Stimulated activated CD4-positive, alpha-beta T cell treated with anti-CD3 and anti-CD28 coated beads, Interleukin-2, amount 100 ng/mL, for 4 hours (primary cell): ENCODE measurements at places on chromosomes 6 and 20.

- DNase-seq: no peak
These were observed 5.5 kb downstream of the NT5DC1 start for GRCh38 chr6:116106146-116106545.

DNA sequence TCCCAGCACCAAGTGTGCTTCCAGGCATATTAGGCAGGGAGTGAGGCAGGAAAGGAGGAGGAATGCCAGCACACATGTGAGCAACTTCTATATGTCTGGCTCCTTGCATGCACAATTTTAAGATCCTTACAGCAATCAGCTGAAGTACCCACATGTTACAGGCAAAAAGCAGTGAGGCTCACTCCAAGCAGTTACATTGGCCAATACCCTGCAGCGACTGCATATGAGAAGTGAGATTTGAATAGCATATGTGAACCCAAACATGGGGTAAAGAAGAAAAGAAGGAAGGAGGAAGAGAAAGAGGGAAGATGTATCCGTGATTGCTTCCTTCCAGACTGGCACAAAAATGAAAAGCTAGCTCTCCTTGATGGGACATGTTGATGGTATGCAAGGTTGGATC lies 193.6 kb downstream of the PTPRT start:
- DNase-seq: no peak

DNA sequence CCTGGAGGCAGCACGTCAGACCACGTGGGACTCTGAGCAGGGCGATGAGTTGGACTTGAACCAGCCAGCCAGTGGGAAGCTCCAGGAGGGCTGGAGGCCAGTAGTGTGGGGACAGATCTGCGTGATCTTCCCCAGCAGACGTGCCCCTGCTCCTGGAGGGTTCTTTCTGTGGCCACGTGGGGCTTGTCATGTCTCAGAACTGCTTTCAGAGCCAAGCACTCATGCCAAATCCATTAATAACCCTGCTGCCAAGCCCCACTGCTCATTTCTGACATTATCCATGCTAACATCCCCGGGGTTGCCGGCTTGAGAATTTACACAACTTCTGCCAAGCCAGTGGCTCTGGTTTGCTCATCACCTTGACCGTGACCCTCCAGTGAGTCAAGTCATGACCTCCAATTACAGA lies 38.3 kb downstream of the SIRPA start:
- DNase-seq: no peak

- no peak for DNase-seq
These were observed at the start of gene GCNT2 for GRCh38 chr6:10521104-10521808. TSS of gene GCNT2 (plus strand) at chr6:10521351. CDS start at chr6:10528912, 7,561 bp downstream.

DNA sequence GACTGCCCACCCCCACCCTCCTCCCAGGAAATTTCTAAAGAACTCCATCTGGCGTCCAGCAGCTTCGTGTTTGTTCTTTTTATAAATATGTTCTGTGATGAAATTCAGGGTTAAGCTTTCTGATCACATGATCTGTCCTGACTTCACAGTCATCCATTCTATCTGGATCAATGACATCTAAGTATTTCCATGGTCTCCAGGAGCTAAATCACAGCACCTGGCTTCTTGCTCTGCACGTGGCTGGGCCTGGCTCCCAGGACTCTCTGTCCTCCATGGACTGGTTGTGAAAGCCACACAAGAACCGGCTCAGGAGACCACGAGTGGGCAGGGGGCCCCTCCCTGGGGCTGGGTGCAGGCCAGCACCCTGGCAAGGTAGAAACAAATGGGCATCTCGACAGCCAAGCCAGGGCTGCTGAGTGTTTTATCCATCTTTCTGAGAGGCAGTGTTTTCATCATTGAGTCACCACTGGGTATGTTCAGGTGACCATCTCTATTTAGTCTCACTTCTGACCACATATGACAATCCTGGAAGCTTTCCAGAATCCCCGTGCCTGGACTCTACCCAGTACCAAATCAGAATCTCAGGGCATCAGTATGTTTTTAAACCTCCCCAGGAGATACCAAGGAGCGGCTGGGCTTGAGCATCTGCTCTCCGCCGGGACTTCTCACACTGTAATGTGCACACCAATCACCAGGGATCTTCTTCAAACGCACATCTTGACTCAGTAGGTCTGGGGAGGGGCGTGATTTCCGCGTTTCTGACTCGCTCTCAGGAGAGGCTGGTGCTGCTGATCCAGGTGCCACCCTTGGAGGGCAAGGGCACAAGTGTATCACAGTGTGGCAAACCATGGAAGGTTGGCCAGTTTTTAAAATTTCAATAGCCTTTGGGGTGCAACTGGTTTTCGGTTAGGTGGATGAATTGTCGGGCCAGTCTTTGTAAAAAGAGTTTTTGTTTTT lies 31.6 kb upstream of the PXDC1 start:
- DNase-seq: no peak

GRCh38 chr20:58254890-58255289 lies 26.4 kb upstream of the ANKRD60 start:
- DNase-seq: no peak

GRCh38 chr6:19896693-19897010 lies 59.5 kb downstream of the ID4 start:
- DNase-seq: no peak

DNA sequence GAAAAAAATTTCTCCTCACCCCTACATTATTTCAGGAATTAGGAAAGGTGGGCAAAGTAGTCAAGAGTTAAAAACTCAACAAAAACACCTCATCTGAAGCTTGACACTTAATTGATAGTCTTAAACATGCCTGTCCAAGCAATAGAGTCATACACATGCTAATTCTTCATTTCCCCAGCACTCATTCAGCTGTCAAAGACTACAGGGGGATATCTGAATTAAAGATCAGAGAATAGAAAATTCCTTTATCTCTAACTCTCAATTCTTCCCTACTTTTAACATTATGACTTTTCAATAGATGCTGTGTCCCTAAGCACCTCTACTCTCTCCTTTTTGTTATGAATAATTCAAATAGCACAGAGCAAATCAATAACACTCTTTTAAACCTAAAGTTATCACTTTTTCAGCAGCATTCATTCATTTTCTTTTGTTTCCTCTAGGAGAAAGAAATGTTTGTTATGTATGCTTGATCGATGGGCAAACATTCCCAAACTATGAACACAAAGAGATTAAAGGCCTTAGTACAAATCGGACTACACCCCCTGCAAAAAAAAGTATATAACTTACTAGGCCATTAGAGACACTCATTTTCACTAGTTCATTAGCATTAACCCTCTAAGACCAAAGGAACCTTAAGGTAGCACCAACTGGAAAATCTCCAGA lies 94.9 kb upstream of the SPTLC3 start:
- DNase-seq: no peak

DNA sequence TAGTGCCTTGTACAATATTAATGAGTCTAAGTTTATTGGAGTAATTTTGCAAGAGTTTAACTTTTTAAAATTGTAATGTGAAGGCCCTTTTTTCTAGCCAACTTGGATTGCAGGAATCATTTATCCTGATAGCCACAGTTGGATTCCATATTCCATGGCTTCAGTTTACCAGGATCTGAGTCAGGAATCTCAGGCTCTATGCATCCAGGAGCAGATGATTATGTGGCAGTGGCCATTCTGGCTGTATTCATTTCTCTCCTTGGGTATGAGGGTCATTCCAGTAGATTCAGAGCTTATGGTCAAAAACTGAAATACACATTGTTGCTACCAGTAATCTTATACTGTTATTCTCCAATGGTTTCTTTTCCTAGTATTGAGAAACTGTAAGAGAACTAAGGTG lies 2.9 kb downstream of the AIG1 start:
- DNase-seq: no peak

- no peak for DNase-seq
These were observed 11.7 kb downstream of the HCK start for GRCh38 chr20:32063695-32064094.

DNA sequence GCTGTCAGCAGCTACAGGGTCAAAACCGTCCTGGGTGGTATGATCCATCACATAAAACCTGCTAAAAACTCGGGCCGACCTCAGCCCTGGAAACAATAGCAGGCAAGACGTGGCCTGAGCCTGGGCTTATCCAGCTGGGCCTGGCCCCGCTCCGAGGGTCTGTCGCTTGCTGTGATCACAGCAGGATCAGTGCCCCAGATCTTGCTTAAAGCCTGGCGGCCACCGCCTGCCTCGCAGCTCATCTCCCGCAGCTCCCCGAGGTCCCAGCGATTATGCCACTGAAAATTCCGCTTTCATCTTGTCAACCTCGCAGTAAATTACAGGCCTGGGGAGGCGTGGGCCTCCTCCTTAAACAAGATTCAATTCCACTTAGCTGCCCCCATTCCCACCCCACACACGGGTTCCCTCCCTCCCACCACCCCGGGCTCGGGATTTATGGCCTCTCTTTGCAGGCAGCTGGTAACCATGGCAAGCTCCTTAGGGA lies 40.1 kb downstream of the CDH22 start:
- DNase-seq: no peak

DNA sequence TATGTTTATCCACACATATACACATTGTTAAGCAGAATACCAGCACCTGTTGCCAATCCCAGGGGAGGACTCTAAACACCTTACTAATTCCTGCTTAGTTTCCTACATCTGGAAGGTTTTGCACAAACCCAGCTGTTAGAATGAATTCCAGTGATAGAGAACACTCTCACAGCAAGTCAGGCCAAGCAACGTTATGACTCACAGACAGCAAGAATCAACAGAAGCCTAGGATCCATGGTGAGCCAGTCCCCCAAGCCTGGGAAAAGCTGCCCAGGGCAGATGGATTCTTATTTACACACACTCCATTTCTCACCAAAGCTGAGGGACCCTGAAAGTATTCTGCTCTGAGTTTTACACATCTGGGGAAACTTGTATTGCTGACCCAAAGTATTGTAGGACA lies 291.7 kb downstream of the SLC35F1 start:
- DNase-seq: no peak

DNA sequence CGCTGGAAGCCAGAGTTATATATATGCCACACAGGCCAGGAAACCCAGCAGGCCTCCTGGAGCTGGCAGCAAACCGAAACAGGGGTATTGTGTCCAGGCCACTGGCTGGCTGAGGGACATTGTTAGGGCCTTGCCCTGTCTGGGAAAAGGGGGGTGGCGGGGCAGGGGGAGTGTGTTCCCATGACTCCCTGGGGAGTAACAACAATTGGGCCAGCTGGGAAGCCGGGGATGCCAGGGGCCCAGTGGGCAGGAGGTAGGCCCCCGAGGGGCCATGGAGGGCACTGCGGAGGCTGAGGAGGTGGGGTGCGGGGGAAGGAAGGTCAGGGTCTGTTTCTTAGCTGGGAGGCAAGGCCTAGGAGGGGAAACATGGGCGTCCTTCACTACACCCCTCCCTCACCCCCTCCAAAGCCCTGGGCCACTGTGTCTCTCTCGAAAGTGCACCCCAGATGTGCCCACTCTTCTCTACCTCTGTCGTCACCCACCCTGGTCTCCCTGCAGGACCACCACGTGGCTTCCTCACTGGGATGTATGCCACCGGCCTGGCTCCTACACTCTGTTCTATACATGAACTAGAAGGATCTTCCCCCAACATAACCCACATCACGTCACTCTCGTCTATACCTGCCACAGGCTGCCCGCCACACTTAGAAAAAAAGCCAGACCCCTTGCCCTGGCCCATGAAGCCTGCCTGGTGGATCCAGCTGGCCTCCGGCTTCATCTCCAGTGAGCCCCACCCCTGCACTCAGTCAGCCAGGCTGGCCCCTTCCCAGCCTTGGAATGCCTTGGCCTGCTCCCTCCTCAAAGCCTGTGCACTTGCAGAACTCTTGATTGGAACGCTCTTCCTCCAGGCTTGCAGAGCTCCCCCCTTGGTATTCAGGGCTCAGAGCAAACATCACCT lies 7.8 kb upstream of the E2F1 start:
- no peak for DNase-seq

GRCh38 chr6:26288155-26288554 lies 76.8 kb upstream of the BTN3A2 start:
- no peak for DNase-seq

DNA sequence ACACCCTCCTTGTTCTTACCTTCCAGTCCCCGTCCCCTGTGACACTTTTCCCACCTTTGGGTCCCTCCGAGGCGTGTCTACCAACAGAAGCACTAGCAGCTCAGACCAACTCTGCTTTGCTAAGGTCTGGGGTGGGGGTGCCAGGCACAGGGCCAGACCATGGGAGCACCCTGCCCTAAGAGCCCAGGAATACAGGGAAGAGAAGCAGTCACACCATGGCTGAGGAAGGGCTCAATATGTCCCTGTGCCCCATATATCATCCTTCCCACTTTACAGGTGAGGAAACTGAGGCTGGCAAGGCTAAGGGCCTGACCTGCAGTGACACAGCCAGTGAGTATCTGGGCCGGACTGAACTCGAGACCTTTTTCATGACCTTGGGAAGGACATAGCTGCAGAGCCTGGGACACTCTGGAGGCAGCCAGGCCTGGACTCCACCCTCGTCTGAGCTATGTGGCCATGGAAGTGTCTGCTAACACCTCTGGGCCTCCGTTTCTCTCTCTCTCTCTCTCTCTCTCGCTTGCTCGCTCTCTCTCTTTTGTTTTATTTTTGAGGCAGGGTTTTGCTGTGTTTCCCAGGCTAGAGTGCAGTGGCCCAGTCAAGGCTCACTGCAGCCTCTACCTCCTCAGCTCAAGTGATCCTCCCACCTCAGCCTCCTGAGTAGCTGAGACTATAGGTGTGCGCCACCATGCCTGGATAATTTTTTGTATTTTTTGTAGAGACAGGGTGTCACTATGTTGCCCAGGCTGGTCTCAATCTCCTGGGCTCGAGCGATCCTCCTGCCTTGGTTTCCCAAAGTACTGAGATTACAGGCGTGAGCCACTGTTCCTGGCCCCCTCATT lies 156.7 kb downstream of the GRM4 start:
- DNase-seq: no peak

GRCh38 chr6:135605278-135605790 lies 107.8 kb upstream of the AHI1 start:
- no peak for DNase-seq

GRCh38 chr20:288956-289692 lies 1.4 kb downstream of the C20orf96 start:
- no peak for DNase-seq

DNA sequence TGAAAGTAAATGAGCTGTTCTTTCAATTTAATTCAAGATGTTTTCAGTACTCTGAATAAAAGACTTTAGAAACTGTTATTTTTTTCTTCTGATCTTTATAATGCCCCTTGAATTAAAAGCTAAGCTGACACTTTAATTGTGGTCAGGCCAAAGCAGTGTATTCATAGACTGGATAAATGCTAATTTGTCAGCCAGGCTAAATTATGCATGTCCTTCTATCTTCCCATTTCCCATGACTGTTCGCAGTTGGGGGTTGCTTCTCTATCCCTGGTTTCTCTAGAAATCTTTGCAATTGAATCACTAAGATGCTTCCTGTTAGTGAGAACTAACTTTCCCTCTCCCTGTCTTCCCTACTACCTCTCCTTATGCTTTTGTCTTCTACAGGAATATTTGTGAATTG lies 396.2 kb downstream of the RFPL4B start:
- DNase-seq: no peak
